Effector CD4-positive, alpha-beta T cell (primary cell): ENCODE measurements at places on chromosomes 1 and 21.

DNA sequence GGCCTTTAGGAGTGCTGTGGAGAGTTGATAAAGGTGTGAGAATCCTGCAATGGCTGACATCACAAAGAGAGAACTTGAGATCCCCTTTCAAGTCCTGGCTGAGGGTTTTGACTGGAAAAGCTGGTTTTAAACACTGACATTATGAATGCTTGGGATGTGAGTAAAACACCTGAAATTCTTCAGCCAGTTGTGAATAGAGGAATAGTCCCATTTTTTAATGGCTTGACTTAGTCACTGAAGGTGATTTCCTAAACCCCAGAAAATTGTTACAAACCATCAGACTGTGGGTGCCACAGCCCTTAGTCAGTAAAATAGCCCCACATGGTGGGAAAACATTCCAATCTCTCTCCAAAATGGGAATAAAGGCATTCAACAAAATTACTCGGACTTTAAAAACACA is 107.7 kb upstream of the LMO4 start:
- DNase-seq, result no peak

- DNase-seq, result no peak
These were observed 819.3 kb downstream of the BRINP3 start for GRCh38 chr1:189658381-189658780.

DNA sequence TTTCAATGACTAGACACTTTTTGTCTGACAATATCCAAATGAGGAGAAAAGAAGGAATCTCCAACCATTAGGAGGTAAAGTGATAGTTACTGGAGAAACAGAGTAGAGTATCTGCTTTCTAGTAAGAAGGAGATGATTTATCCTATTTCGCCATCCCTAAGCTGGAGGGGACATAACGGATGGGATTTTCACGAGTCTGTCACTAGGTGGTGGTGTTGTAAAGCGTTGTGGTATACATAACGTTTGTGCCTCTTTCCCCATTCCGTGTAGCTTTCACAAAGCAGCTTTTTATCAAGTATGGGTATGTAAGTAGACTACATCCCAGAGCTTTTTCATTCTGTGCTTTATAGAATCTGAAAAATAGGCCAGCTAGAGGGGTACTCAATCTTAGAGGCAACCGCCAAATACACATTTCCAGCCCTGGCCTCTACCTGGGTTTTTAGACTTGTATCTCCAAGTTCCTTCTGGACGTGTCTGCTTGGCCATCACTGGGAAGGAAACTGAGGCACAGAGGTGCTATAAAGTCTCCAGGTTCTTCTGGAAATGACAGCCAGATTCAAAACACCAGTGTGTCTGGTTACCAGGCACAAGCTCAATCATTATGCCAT is 33.3 kb upstream of the FAM3B start:
- peak; percentile 38 for DNase-seq

DNA sequence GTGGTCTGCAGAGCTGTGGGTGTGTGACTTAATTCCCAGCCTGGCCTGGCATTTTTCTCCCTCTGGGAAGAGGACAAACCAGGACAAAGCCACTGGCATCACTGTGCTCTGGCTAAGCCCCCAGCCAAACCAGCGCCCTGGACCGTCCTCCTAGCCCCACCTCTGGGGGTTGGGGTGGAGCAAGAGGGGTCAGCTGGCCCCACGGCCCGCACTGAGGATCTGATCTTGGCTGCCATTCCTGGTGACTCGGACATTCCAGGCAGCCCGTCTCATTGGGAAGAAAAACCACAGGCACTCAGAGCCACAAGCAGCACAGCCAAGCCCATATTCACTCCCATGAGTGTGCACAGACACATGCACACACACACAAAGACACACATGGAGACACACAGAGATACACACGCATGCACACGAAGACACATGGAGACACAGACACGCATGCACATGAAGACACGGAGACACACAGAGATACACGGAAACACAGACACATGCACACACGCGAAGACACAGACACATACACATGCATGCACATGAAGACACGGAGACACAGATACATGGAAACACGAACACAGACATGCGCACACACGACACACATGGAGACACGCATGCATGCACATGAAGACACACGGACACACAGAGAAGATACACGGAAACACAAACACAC is 2.3 kb upstream of the MXRA8 start:
- DNase-seq, result no peak

DNA sequence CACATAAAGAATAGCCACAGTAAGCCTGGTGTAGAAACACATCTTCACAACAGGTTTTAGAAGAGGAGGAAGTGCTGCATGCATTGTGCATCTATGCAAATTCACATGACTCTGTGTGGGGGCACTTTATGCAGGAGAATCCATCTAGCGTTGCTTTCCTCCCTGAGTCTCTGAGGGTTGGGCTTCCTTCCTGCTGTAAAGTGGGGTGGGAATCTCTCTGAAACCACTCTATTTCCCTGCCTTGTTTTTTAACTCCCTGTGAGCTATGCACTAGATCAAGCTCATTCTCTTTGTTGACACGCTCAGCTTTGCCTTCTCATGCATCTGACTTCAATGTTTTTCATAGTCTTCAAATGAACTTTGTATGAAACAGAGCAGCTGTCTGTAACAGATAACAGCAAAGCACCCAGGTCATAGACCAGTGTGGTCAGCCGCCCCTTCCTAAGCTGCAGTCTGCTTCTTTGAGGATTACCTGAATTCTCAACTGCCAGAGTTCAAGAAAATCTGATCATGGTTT is 102.7 kb upstream of the DPH5 start:
- DNase-seq, result peak; percentile 18

- no peak for DNase-seq
These were observed at the start of gene FTCD for GRCh38 chr21:46155514-46156377. Gene FTCD (minus strand): TSS chr21:46155579. CDS start chr21:46155523, 56 bp downstream.

GRCh38 chr1:6065093-6065858 is 19.6 kb downstream of the KCNAB2 start:
- no peak for DNase-seq

DNA sequence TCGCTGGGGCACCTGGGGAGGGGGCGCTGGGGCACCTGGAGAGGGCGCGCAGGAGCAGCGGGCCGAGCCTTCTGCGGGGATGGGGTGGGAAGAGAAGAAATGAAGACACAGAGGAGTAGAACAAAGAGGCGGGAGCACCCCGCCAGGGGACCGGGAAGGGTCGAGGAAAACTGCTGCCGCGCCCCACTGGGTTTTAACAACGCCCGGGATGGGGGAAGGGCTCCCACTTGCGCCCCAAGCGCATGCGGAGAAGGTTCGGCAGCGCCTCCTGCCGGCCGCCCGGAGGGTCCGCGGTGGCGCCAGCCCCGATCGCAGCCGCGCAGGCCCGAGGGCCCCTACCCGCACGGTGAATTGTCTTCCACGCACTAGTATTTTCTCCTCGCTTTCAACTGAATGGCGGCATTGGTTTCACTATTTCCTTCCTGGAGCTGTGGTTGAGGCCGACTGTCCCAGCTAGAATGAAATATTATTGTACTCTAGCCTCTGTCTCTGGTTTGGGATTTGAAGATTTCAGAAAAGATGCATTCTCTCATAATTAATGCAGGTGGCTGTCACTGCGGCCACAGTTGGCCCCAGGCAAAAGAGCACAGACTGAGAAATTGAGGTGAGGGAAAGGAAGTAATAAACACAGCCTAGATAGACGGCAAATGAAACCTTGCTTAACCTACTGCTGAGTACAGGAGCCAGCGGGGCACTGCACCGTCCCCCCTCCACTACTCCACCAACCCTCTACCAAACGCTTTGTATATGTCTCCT is 57.3 kb downstream of the MAB21L3 start:
- peak; percentile 76 for DNase-seq

- DNase-seq, result no peak
These were observed 72.0 kb downstream of the GDAP2 start for GRCh38 chr1:117857418-117857817.

DNA sequence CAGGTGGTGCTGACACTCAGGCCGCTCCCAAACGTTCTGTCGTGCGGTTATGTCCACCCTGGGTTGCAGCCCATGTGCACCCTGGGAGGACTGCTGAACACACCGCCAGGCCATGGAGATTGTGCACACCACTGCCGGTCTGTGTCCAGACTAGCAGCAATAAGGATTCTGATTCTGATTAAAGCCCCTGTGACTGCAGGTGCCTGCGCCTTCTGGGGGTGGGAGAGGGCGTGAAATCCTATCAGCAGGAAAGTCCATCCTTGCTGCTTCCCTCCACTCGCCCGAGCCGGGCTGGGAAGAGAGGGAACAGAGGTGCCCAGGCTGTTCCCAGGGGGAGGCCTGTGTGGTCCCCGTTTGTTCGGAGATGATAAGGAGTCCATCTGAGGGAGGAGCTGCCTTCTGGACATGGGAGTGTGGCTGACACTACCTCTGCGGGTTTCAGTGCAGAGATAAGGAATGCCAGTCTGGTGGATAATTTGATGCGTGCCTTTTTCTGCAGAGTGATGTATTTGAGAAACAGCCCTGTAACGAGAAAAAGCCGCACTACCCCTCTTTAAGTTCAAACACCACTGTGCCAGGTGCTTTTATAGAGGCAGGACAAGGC is 41.2 kb downstream of the BACE2 start:
- no peak for DNase-seq

GRCh38 chr21:14554948-14555347 is 8.8 kb upstream of the SAMSN1 start:
- DNase-seq, result no peak

GRCh38 chr1:208759255-208759654 is 515.1 kb upstream of the PLXNA2 start:
- DNase-seq, result no peak

DNA sequence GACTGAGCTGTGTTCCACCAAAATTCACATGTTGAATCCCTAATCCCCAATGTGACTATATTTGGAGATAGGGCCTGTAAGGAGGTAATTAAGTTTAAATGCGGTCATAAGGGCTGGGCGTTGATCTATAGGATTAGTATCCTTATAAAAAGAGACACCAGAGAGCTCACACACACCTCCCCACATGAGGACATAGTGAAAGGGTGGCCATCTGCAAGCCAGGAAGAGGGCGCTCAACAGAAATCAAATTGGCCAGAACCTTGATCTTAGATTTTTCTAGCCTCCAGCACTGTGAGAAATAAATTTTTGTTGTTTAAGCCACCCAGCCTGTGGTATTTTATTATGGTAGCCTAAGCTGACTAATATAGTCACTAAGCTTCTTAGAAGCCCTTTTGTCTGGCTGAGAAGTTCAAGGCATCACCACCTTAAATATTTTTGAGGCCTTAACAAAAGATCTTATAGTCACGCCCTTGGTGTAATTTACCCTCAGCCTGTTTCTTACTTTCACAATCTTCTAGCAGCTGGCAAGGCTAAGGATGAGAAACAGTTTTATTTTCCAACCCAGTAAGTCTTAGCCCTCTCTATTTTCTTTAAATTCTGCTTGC is 28.8 kb downstream of the GORAB start:
- no peak for DNase-seq

DNA sequence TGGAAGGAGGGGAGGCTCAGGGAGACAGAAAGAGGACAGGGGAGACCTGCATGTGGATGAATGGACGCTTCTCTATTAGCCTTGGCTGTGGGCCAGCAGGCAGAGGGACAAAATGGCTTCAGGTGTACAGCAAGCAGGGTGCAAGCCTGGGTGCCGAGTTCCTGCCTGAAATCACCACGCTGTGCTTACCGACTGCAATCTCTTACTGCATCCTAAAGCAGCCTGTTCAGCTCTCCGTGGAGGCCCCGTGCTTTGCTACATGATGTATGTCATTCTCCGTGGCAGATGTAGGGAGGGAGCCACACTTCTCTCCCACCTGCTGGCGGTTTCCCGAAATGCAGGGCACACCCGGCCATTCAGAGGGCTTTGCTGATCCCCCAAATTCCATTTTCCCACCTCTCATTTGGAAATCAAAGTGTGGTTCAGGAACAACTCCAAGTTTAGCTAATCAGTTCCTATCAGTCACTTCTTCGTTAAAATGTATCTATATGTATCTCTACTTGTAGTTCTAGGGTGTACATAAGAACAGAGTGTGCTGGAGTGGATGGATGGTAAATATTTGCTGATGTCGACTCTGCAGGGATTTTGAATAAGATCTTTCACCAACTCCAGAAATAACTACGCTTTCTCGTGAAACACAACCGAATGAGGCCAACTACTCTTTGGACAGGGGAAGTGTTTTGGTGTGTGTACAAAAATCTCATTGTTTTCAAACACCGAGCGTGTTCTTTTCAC is 122.3 kb upstream of the BACE2 start:
- DNase-seq, result no peak

GRCh38 chr1:9086796-9087195 is 17.4 kb upstream of the SLC2A5 start:
- no peak for DNase-seq

DNA sequence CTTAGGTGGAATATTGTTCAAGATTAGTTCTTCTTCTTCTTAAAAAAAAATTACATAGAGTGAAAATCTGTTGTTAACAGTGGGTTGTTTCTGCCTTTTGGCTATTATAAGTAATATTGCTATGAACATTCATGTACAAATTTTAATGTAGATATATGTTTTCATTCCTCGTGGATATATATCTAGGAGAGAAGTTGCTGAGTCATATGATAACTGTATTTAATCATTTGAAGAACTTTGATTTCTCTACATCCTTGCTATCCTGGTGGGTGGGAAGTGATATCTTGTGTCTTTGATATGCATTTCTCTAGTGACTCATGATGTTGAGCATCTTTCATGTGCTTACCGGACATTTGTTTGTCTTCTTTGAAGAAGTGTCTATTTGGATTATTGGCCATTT is 29.9 kb downstream of the MAST2 start:
- DNase-seq, result no peak

DNA sequence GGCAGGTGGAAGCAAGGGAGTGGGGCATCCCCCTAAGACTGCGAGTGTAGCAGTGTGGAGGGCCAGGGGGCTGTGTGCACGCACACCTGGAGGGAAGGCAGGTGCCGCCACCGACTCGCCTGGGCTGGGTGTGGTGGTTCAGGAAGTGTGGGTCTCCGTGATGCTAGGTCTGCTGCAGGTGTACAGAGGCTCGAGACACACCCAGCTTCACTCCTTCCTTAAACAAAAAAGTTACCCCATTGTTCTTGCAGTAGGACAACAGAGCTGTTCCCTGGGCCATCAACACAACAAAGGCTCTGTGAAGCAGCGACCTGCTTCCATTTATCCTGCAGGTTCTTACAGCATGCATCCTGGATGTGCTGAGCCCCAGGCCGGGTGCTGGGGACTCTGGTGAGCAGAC is 100.4 kb upstream of the TMEM51 start:
- DNase-seq, result no peak
